ENCODE measurements at places on chromosomes 7 and 10. TPM values are rescaled to one million over a fixed set of nuclear protein-coding genes. Genes with fewer than 3 reads are reported as not detected.

Gene CPA5
- 0.90 TPM for total RNA-seq

Gene PIP
- not detected for total RNA-seq

Gene OPN1SW
- not detected for total RNA-seq

Gene AASS
- total RNA-seq = 1.2 TPM

Gene ITPRID1
- not detected for total RNA-seq

Gene FGL2
- 4.4 TPM for total RNA-seq

Gene MAD1L1
- total RNA-seq = 112 TPM

Gene ZNF248
- total RNA-seq = 7.6 TPM

Gene CALHM1
- total RNA-seq = 0.17 TPM

Gene LIPF
- total RNA-seq = not detected

All from T-helper 1 cell treated with Interleukin-12 subunit alpha and Interleukin-12 subunit beta and Interleukin-4 antibody, amounts not matched to agents 30 ng/mL and 1 ng/mL, for 36 hours (primary cell).